Retina (tissue), 1 donor: ENCODE measurements at places on chromosomes 7 and 10.

DNA sequence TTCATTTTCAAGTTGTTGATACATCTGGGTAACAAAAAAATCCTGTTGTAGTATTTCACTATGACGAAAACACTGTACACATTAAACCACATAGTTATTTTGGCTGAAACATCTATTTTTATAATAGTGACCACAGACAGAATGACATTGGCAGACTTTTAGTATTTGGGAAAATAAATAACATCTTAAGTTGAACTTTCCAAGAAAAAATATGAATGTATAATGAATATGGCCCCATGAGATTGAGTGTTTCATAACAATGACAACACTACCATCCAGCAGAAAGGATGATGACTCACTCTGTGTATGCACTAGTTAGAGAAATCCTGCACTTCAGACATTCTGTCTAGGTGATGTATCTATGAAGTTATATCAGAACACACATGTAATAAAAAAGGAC, 118.1 kb downstream of the SEMA3D start:
- DNase-seq: no peak

DNA sequence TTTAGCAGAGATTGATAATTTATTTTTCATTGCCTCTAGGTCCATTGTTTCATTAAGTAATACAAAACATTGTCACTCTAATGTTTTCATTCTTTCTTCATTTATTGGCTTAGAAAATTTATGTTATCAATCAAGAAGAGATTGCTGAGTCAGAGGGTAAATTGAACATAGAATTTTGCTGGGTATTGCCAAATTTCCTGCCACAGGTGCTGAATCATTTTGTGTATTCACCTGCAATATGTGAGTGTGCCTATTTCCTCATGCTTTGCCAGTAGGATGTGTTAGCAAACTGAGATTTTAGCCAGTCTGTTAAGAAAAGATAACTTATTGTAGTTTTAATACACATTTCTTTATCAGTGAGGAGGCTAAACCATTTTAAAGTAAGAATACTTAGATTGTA, 38.0 kb downstream of the MARCHF5 start:
- DNase-seq: no peak

- DNase-seq: no peak
Measured at GRCh38 chr7:122597277-122597676, 101.6 kb downstream of the RNF133 start.

DNA sequence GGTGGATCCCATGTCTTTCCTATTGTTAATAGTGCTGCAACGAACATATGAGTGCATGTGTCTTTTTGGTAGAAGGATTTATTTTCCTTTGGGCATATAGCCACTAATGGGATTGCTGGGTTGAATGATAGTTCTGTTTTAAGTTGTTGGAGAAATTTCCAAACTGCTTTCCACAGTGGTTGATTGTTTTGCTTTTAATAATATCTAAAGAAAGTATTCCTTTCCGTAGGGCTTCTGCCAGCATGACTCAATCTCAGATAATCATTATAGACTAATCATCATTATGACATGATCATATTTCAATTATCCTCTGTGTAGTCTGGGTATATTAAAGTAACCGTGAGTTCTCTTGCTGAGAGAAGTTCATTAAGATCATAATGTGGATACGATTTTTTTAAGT, 110.2 kb upstream of the KMT2E start:
- DNase-seq: no peak

GRCh38 chr7:96996958-96997511, 8.3 kb upstream of the DLX6 start:
- peak; percentile 60 for DNase-seq

DNA sequence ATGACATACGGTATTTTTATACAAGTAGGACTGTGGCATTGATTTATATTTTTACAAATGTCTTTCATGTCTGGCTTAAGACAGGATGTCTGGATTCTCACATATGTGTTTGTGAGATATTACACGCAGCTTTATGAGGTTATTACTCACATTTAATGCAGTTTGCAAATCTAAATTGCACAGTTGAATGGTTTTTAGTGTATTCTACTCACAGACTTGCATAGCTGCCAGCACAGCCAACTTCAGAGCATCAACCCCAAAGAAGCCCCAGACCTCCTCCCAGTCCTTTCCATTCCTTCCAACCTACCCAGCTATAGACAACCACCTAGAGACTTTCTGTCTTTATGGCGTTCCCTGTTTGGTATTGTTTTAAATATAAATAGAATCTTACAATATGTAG, 193.8 kb upstream of the SHH start:
- DNase-seq: no peak

- DNase-seq: no peak
Measured at GRCh38 chr10:46325021-46325420, 38.2 kb downstream of the ANTXRL start.

GRCh38 chr10:64408391-64409183, 887.4 kb downstream of the REEP3 start:
- DNase-seq: no peak

GRCh38 chr7:115649429-115649828, 381.1 kb downstream of the TFEC start:
- DNase-seq: no peak

- DNase-seq: no peak
Measured at GRCh38 chr7:30202671-30203070, 67.9 kb downstream of the MTURN start.
